ENCODE measurements at places on chromosomes 1 and 21.
A peak's percentile ranks its signal among the peaks of the same experiment; 100 is the strongest.

GRCh38 chr1:158290321-158290844 is 660 bp downstream of the CD1C start:
- no peak for DNase-seq

- no peak for DNase-seq
These were observed 95.7 kb upstream of the C1orf105 start for GRCh38 chr1:172324761-172325160.

- DNase-seq = no peak
These were observed 443.7 kb downstream of the PTPRU start for GRCh38 chr1:29679828-29680558.

GRCh38 chr1:116666187-116667077 is 1.1 kb downstream of the IGSF3 start:
- DNase-seq = no peak

DNA sequence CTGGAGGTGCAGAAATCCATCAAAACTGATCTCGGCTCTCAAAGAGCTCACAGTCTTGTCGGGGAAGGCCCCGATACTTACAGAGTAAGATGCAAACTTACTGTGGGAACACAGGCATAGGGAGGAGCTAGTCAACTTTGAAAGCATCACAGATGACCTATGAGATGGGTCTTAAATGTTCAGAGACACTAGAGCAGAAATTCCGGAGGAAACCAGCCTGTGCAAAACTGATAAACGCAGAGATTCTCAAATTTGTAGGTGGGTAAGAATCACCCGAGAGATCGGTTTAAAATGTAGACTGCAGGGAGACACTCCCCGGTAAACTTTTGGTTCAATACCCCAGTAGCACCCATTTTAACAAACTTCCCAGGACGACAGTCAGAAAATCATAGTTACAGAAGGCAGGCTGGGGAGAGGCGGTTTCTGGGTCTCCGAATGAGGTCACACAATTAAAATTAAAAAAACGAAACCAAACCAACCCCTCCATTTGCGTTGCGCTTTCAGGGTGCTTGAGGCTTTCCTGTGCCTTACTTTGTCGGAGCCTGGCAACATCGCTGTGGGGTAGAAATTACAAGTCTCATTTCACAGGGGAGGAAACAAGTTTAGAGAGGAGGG is 755 bp upstream of the THRAP3 start:
- DNase-seq = peak; percentile 70

DNA sequence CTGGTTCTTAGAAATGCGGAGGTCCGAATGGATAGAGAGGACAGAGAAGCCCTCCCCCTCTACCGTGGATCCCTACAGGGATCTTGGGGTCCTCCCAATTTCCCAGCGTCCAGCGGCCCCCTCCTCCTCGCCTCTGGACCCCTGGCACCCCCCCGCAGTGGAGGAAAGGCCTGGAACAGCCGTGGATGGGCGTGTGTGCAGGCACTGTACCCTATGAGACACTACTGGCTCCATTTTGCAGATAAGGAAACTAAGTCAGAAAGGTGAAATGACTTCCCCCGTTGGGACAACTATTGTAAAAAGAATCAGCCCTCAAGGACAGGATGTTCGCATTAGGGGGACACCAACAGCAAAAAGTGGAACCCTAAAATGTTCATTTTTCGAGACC is 931 bp upstream of the CLSTN1 start:
- no peak for DNase-seq

DNA sequence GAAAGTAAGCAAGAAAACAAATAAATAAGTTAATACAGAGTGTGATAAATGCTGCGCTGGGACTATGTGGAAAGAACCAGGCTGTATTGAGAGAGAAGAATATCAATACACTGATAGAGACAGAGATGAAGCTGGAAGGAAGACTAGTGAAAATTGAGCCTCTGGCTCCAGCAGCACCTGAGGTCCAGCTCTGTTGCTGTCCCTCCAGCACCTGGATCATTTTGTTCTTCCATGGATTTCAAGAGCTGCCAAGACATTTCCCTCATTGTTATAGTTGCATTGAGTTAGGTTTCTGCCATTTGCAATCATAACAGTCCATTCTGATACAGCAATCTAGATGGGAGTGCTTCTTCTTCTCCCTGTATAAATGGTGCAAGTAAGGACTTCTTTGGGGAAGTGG is 242.7 kb upstream of the FGGY start:
- DNase-seq = no peak

DNA sequence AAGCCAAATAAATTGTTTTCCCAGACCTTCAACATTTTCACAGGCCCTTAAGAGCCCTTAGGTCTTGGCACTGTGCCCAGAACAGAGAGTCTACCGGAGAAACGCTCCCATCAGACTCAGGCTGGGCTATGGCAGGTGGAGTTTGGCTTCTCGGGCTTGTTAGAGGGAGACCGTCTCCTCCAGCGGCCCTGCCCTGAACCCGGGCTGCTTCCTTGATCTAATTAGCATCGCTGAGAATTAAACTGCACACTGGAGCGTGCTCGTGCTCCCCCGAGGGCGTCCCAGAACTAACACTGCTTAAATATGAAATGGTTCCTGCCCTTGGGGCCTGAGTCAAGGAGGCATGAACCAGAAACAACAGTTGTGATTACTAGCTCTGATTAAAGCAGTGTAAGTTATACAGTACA is 634.4 kb downstream of the MATN1 start:
- DNase-seq = no peak

DNA sequence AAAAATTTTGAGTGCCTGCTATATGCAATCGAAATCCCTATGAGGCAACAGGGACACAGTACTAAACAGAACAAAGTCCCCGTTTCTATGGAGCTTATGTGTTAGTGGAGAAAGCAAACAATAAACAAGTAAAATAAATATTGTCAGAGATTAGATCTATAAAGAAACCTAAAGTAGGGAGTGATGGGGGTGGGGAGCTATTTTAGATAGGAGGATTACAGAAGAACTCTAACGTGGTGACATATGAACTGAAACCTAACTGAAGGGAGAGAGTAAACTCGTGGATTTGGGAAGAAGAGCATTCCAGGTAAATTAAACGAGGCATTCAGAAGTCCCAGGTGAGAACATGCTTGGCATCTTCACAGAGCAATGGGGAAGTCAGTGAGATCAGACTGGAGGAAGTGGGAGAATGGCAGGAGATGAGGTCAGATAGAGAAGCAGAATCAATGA is 154.5 kb downstream of the DENND1B start:
- no peak for DNase-seq

DNA sequence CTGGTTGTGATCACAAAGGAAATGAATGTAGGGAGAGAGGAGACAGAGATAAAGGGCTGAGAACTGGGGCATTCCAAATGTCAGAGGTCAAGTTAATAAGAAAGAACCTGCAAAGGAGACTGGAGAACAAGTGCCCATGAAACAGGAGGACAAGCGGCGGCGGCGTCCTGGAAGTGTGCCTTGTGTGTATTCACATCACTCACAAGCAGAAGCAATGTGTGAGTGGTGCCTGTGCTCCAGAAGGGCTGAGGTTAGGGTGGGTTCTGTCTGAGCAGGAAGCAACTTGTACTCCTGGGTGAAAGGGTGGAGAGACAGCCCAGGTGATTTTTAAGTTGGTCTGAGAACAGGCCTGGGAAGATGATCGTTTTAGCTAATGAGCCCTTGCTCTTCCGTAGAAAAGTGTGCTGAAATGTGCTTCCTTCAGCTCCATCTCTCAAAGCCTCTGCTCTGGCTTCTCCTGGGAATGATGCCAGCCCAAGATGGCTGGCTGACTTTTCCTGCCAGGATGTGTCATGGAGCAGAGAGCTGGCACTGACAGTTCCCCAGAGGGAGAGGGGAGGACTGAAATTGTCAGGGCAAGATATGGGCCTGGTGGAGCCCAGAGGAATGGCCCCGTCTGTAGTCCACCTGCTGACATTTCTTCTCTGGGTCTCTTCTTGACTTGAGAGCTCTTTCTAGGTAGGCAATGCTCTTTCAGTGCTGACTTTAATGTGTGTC is 25.1 kb upstream of the PLEKHA6 start:
- DNase-seq = peak; percentile 40

- DNase-seq = no peak
These were observed 13.9 kb upstream of the PDIK1L start for GRCh38 chr1:26097696-26098095.

- peak; percentile 14 for DNase-seq
These were observed 55.9 kb downstream of the NENF start for GRCh38 chr1:212488436-212489283.

GRCh38 chr1:76587212-76587611 is 280.1 kb upstream of the ST6GALNAC5 start:
- DNase-seq = no peak

DNA sequence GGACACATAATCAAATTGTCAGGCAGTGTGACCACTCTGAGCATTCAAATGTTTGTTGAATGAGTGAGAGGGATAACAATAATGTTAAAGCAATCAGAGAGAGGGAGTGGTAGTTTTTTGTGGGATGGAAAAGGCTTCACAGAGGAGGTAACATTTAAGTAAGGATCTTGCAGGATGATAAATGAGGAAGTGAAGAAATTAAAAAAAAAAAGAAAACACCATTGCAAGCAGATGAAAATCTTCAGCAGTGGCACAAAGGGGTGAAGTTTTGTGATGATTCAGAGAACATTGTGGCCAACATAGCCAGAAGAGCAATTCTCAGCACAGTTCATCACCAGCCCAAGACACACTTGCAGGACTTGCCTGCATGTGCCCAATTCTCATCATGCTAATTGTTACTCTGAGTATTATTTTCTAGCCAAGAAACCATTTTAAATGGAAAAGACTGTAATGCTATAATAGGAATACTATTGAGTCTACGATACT is 35.0 kb downstream of the OVGP1 start:
- no peak for DNase-seq

DNA sequence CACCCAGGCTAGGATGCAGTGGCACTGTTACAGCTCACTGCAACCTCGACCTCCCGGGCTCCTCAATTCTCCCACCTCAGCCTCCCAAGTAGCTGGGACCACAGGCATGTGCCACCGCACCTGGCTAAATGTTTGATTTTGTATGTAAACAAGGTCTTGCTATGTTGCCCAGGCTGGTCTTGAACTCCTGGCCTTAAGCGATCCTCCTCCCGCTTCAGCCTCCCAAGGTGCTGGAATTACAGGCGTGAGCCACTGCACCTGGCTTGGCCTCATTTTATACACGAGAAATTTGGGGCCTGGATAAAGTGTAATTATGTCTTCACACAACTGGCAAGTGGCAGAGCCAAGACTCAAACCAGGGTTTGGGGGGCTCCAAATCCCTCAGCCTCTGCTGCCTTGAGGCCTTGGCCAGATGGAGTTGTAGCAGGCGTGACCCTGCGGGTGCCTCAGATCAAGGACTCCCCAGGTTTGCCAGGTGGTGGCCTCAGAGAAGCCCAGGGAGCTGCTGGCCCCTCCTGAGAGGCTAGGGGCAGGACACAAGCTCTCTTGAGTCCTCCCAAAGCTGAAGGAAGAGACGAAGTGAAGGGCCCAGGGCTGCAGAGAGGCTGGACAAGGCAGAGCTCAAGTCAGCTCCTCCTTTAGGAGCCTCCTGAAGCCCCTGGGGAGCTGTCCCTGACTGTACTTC is 61.7 kb downstream of the MDM4 start:
- no peak for DNase-seq

DNA sequence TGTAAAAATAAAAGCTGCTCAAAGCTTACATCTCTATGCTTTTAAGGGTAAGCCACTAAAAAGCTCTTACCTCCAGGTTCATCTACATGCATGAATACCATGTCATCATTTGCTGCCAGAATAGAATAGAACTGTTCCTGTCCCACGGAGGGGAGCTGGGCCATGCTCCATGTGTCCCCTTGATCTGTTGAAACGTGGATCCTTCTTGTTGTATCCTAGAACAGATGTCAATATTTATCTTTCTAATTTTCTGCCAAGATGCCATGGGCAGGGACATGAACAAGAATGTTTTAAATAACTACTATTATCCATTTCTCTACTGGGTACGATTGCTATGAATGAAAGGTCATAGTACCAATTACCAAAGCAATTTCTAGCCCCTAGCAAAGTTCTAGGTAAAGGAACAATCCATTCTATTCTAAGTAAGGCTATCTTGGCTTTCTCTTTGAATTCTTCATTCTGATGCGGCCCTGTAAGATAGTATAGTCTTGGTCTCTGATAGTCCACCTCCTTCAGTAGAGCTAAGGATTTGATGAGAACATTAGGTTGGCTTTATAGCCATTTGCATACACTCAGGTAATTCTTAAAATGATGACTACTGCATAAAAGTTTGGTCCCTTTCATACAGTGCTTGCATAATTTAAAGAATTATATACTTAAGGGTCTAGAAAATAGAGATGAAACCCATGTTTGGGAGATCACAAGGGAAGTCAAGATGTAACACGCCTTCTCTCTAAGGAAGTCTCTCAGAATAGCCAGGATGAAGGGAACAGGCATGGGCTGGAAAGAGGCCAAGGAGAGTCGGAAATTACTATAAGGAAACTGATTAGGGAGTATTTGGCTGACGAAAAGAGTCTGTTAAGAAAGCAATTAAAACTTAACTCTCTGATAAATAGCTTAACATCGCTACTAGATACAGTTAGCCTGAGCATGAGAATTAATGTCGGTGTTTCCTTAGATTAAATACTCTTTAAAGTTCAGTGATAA is 35.4 kb upstream of the MYBPHL start:
- no peak for DNase-seq

DNA sequence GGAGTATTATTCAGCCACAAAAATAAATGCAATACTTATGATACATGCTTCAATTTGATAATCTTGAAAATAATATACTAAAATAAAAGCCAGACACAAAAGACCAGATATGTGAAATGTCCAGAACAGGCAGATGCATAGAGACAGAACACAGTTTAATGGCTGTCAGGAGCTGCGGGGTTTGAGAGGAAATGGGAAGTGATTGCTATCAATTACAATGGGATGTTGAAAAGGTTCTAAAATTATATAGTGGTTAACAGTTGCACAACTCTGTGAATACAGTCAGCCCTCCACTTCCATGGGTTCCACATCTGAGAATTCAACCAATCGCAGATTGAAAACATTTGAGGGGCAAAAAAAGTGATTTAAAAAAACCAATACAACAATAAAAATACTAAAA is 54.0 kb downstream of the LTN1 start:
- DNase-seq = no peak

DNA sequence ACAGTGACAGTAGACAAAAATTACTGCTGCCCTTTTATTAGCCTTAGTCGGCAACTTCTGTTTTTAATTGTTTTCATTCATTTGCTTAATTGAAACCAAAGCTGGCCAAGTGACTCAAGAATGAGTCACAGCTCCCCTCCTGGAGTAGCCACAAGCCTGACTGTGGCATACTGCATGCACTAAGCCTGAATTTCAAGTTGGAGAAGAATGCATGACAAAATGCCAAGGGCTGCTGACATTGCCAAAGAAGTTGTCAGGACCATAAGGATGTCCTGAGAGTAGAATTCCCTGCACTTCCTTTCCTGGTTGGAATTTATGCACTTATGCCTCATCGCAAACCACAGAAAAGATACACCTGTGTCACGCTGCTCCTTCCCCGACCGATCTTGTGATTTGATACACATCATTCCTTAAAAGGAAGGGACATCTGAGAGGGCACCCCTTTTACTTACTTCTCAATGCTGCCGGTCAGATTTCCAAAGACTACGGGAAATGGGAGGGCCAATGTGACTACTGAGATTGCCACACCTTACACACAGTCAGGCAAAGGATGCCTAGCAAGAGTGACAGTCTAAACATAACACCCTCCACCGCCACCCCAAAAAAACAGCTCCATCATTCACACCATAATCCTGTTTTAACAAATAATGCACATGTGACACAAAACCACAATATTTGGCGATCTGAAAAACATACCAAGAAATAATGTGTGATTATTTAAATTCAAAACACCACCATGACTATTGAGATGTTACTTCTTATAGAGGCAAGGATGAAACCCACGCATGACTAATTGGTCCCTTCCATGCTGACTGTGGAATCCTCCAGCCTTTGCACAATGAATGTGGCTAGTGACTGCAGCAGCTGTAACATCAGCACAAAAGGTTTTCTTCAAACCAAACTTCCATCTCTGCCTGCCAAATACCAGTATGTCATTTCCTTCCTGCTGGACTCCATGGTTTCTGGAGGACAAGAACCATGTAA is 28.2 kb downstream of the VAV3 start:
- DNase-seq = peak; percentile 75
